ENCODE measurements at places on chromosomes 12 and 14.

DNA sequence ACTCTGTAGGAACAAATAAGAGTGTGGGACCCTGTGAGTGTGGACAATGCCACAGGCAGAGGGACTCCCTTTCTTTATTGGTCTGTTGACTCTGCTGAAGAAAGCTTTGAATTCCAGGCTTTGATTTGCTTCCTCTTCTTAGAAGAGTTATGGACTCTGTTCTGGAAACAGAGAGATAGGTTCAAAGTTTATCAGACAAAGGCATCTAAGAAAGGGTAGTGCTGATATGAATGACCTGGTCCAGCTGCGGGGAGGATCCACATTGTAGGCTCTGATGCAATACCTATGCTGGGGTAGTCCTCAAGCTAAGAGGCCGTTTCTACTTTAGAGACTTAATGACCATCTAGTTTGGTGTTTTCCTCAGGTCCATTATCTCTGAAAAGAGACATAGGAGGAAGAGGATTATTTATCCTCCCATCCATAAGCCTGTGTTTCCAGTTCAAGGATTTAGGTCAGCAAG, 10.7 kb upstream of the IKZF4 start:
- no peak for DNase-seq

- DNase-seq = no peak
Measured at GRCh38 chr12:14279845-14280244, 85.6 kb upstream of the ATF7IP start.

GRCh38 chr12:105713606-105714305, 383.3 kb downstream of the C12orf75 start:
- no peak for DNase-seq

GRCh38 chr12:51938726-51939125, 12.8 kb upstream of the ACVR1B start:
- DNase-seq = no peak

DNA sequence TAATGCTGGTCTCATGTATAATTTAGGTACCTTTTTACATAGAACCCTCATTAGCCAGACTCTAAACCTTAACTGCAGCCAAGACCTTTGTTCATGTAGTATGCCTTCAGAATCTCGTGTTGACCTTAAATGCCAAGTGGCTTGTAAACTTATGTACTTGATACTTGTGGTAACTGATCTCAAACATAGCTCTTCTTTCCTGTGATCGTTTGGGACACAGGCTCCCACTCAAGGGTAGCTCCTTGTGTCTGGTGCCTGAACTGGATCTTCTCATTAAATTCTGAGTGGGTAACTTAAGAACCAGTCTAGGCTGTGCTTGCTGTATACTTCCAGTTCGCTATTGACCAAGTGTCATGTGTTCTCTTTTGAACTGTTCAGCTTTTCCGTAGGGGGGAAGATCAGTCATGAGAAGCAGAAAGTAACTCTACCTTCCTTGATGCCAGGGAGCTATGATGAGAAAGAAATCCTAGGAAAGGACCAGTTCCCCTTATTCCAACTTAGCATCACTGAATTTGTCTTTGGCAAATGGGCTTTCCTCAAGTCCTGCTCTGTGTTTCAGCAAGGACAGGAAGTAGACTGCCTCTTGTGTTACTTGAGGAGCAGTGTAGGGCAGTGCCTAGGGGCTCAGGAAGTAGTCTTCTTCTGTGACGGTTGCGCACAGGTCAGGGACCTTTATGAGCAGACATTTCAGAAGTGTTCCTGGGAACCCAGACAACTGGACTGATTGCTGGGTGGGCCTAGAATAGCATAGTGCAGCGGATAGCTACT, 2.5 kb downstream of the LGALS3 start:
- no peak for DNase-seq

DNA sequence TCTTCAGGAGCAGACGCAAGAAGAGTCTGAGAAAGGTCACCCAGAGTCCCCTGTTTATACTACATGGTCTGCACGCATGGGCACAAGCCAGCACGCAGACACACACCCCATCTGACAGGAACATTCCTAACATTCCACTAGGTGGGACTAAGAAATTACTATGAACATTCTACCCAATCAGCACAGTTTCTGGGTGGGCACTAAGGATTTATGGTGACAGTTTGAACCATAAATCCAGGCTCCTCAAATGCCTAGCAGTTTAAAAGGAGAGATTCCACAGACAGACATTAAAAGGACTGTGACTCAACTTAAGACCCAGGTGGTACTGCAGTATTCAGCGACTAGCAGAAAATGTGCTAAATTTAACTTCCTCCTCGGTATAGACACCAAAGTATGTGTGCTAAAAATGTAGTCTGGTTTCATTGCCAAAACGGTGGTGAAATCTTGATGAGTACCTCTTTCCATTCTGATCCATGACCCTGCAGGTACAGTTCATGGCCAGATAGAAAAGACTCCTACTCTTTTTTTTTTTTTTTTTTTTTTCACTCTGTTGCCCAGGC, 16.2 kb downstream of the ABHD4 start:
- DNase-seq = no peak

DNA sequence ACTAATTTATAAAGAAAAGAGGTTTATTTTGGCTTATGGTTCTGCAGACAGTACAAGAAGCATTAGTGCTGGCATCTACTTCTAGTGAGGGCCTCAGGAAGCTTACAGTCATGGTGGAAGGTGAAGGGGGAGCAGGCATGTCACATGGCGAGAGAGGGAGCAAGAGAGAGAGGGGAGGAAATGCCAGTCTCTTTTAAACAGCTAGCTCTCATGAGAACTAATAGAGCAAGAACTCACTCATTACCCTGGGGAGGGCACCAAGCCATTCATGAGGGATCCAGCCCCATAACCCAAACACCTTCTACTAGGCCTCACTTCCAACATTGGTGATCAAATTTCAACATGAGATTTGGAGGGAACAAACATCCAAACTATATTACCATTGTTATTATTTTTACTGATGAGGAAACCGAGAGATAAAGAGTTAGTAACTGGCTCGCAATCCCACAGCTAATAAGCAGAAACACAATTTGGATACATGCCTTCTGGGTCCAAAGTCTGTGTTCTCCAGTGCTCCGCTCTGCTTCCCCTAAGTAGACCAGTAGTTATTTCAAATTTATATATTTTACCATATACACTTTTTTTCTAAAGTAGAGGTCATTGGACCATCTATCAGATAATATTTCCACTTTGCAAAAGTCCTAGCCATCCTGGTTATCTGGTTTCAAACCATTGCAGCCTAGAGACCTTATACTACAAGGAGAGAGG, 9.7 kb downstream of the SLC35E3 start:
- no peak for DNase-seq

DNA sequence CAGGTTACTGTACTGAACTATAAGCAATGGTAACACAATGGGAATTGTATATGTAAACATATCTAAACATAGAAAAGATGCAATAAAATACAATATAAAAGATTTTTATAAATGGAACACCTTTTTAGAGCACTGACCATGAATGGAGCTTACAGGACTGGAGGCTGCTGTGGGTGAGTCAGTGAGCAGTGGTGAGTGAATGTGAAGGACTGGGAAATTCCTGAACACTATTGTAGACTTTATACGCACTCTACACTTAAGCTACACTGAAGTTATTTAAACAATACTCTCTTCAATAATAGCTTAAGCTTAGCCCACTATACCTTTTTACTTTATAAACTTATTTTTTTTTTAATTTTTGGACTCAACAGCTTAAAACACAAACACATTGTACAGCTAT, 313.5 kb downstream of the KCNC2 start:
- DNase-seq = no peak

DNA sequence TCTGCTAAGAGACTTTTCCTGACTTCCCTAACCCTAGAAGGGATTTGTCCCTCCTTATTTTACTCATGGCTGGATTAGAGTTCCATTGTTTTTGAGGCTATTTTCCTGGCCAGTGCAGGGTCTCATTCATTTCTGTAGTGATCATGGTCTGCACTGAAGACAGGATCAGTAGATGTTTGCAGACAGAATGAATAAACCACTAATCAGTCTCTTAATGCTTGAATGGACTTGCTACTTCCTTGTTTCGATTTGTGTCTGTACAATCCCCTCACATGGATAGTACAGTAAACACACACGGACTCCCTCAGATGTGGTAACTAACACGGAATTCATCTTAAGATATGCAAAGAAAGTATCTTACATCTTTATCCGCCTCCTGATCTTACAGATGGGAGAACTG, 102.6 kb upstream of the PRB2 start:
- no peak for DNase-seq

DNA sequence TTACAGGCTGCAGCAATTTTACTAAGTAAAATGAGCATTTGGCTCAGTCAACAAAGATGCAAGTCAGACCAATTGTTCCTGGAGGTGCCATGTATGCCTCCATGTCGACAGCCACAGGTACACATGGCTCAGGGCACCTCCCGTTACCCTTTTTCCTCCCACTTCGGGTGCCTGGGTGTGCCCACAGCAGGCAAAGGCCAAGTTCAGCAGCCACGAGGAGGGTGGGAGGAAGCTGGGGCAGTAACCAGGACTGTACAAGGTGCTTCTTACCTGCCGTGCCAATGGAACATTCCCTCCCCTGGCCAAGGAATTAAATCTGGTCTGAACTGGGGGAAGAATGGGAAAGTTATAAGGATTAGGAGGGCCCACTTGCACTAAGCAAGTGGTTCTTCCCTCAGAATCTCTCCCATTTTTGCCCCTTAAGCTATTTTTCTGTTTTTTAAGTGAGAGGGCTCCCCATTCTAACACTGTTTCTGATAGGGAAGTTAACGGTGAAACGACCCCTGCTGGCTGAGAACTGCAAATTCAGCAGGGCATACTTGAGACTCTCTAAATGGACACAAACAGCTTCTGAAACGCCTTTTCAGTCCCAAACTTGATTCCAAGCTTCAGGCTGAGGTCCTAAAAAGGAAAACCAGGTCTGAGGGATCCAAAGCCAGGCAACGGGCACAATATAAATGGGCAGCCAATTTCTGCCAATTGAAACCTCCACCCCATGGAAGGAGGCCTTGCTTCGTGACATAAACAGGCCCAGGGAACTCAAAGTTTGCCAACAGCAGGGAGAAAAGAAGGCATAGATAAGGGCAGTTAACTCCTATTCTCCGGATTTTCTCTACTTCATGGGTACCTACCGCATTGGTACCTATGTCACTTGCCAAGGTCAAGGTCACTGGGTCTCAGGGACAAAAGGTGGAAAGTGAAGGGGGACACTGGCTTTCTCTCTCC, 24.8 kb downstream of the CLECL1 start:
- peak; percentile 16 for DNase-seq

DNA sequence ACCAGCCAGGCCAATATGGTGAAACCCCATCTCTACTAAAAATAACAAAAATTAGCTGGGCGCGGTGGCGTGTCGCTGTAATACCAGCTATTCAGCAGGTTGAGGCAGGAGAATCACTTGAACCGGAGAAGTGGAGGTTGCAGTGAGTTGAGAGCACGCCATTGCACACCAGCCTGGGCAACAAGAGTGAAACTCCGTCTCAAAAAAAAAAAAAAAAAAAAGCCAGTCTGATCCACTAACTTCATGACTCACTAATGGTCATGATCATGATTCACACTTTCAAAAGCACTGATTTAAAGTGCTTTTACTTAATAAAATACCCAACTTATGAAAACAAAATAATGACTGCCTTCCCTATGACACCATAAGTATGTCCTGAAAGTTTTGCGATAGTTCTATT, 38.4 kb upstream of the CPM start:
- no peak for DNase-seq

DNA sequence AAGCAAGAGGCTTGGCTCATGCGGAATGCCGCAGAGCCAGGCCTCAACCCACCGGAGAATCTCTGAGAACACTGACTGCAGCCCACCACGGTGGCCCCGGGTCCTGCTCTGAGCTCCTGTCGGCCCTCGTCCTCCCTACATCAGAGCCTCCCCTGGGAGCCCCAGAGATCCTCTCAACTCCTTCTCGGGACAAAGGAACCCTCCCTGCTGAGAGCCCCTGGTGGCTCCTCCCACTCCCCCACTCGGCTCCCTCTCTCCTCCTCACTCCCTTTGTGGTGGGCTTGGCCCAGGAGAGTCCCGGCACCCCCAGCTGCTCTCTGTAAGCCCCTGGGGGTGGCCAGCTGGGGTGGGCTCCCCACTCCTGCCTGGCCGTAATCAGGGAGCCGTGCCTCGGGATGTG, 11.1 kb upstream of the INF2 start:
- no peak for DNase-seq

- no peak for DNase-seq
Measured at GRCh38 chr12:93750056-93750455, 72.9 kb downstream of the CRADD start.

GRCh38 chr14:39875028-39875427, 442.8 kb upstream of the FBXO33 start:
- no peak for DNase-seq

GRCh38 chr12:116984098-116984497, 73.3 kb downstream of the FBXW8 start:
- no peak for DNase-seq

DNA sequence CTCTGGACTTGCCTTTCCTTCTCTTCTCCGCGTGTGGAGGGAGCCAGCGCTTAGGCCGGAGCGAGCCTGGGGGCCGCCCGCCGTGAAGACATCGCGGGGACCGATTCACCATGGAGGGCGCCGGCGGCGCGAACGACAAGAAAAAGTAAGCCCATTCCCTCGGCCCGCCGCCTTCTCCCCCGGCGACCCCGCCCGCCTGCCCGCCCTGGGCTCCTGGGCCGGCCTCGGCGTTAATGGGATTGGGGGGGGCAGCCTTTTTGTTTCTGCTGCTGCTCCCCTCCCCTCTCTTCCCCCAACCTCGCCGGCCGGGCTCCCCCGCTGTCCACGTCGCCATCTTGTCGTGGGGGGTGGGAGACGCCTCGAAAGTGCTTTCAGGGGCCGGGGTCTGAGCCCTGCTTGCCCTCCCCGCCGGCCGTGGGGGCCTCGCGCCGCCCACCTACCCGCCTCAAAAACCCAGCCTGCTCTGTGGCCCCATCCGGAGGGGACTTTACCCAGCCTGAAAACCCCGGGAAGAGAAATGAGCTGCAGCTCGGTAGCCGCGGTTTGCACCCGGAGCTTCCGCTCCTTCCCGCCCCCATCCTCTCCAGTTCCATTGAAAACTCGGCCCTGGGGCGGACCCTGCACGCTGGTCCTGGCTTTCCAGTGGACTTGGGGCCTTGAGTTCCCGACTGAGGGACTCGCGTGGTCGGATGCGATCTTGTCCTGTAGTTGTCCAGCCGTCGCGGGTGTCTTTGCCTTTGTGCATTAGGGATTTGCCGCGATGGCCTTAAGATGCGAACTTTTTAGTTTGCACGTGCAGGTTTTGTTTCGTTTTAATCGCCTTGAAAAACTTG, 598 bp downstream of the HIF1A start:
- peak; percentile 51 for DNase-seq

DNA sequence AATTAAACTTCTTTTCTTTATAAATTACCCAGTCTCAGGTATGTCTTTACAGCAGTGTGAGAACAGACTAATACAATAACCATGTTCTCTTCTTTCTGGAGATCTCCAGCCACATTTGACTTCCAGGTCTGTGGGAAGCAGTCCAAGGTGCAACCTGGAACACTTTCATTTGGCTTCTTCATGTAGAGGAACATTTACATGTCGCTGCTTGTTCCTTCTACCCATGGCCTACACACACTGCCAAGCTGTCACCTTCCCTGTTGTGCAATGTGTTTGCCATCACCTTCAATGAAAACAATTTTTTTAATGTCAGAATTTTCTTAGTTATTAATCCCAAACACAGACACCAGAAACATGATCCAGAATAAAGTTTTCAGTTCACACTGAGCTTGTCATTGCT, 104.7 kb downstream of the PRKCH start:
- DNase-seq = no peak

All from NCI-H1105 (cell line).